Astrocyte (in vitro differentiated cells and primary cell): ENCODE measurements at places on chromosomes 16 and 17. TPM values are rescaled to one million over a fixed set of nuclear protein-coding genes. Genes with fewer than 3 reads are reported as not detected.

SLC16A6 gene
- 0.34 and 0.62 TPM in 2 replicates for total RNA-seq

ADCY9 gene
- total RNA-seq, result 11.4 TPM in 2 replicates

SLC12A3 gene
- 0.07 and 0.18 TPM in 2 replicates for total RNA-seq

KLHL10 gene
- not detected in 2 replicates for total RNA-seq

KRTAP4-5 gene
- not detected in 2 replicates for total RNA-seq

ZNF624 gene
- 4.8 and 5.4 TPM in 2 replicates for total RNA-seq

GPR142 gene
- total RNA-seq, result not detected in 2 replicates

GAST gene
- not detected in 2 replicates for total RNA-seq

MYH8 gene
- total RNA-seq, result 0.10 TPM in 1 of 2 replicates, not detected in the other

ZFPM1 gene
- 8.0 and 8.6 TPM in 2 replicates for total RNA-seq

SOX15 gene
- 1.7 and 4.0 TPM in 2 replicates for total RNA-seq

MAP3K14 gene
- total RNA-seq, result 10.8 and 11.0 TPM in 2 replicates

NLRC3 gene
- 0.17 and 0.23 TPM in 2 replicates for total RNA-seq

- H3K4me3 ChIP-seq, result no peak overlapping the region
- no peaks in the 10 kb centered on the region for H3K36me3 ChIP-seq
- peak; percentile 67 for DNase-seq
- no peak overlapping the region for H3K27ac ChIP-seq
Measured at GRCh38 chr16:75372236-75372856, 61.0 kb downstream of the CFDP1 start.

- H3K36me3 ChIP-seq, result no peaks in the 10 kb centered on the region
- no peaks in the 10 kb centered on the region for H3K27me3 ChIP-seq
- peaks cover 12% of the 10 kb centered on the region for H3K4me1 ChIP-seq
- no peak overlapping the region for H3K27ac ChIP-seq
- peak; percentile 63 for DNase-seq
Measured at GRCh38 chr16:728131-728889, 1.4 kb downstream of the HAGHL start.

- no peak overlapping the region for H3K4me3 ChIP-seq
- no peaks in the 10 kb centered on the region for H3K27me3 ChIP-seq
- no peak overlapping the region for H3K27ac ChIP-seq
- no peaks in the 10 kb centered on the region for H3K4me1 ChIP-seq
- no peak for DNase-seq
Measured at GRCh38 chr17:33603789-33604188, 310.7 kb upstream of the ASIC2 start.

DNA sequence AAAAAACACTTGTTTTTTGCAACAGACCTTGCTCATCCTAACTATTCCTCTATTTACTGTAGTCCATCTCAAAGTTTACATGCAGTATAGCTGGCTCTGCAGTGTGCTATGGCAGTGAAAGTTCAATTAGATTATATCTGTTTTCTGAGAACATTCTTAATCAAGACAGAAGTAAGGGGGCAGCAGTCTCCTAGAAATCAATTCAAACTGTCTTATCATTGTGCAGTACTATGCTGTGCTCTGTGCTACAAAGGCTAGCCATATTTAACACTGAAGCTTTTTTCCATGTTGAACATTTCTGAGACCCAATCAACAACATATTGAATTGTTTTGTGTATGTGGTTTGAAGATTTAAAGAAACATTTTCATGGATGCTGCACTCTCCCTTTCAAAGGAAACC, 11.4 kb downstream of the NETO2 start:
- H3K4me3 ChIP-seq, result no peak overlapping the region
- H3K4me1 ChIP-seq, result peaks cover 14% of the 10 kb centered on the region
- no peak overlapping the region for H3K27ac ChIP-seq
- H3K27me3 ChIP-seq, result no peaks in the 10 kb centered on the region

- H3K27ac ChIP-seq, result no peak overlapping the region
- peaks cover 13% of the 10 kb centered on the region for H3K4me1 ChIP-seq
- no peaks in the 10 kb centered on the region for H3K27me3 ChIP-seq
- H3K4me3 ChIP-seq, result no peak overlapping the region
- no peaks in the 10 kb centered on the region for H3K36me3 ChIP-seq
- no peak for DNase-seq
Measured at GRCh38 chr17:12640364-12640763, 25.3 kb upstream of the MYOCD start.

- H3K27me3 ChIP-seq, result peaks cover 37% of the 10 kb centered on the region
- DNase-seq, result peak; percentile 44
- no peak overlapping the region for H3K27ac ChIP-seq
Measured at GRCh38 chr17:60139438-60140285, 10.1 kb upstream of the CA4 start.

DNA sequence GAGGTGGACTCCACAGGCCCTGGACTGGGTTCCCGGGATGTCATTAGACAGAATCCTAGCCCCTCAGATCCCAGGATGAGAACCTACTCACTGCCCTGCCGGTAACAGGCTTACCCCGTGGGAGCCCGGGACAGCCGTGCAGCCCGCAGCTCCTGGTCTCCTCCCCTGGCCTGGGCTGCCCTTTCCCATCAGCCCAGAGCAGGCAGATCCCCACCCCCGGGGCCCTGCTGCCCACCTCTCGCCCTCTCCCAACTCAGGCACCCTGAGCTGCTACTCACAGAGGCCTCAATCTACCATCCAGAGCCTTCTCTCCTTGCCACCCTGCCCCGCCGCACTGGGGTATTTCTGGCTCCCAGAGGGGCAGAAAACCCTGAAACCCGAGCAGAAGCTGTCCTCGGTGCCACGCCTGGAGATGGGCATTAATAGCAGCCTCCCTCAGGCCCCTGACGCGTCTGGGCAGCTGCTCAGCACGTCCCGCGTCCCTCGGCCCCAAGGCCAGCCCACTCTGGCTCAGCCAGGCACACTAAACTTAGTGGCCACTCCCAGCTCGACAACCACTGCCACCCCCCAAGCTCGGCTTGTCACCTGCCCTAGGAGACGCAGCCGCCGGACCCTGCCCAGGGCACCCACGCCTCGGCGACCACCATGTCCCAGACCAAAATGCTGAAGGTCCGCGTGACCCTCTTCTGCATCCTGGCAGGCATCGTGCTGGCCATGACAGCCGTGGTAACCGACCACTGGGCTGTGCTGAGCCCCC, at the start of gene CACNG1:
CACNG1 (plus strand) TSS at position 539 of the 757 bp plus-strand sequence; CDS start at position 646, 107 bp downstream.
- H3K36me3 ChIP-seq, result no peaks in the 10 kb centered on the region
- H3K4me1 ChIP-seq, result no peaks in the 10 kb centered on the region
- no peak for DNase-seq
- no peak within 1 kb of the TSS for H3K4me3 ChIP-seq
- no peaks in the 10 kb centered on the region for H3K27me3 ChIP-seq
- no peak within 1 kb of the TSS for H3K27ac ChIP-seq

GRCh38 chr16:143047-143446, 4.6 kb upstream of the NPRL3 start:
- no peak overlapping the region for H3K4me3 ChIP-seq
- no peak for DNase-seq
- no peaks in the 10 kb centered on the region for H3K36me3 ChIP-seq

- no peaks in the 10 kb centered on the region for H3K36me3 ChIP-seq
- no peak overlapping the region for H3K4me3 ChIP-seq
- no peaks in the 10 kb centered on the region for H3K27me3 ChIP-seq
Measured at GRCh38 chr16:75477680-75478473, 13.4 kb upstream of the TMEM170A start.

GRCh38 chr16:53829186-53829747, 125.3 kb downstream of the FTO start:
- H3K4me1 ChIP-seq, result peaks cover 10% of the 10 kb centered on the region
- H3K4me3 ChIP-seq, result no peak overlapping the region
- peak; percentile 66 for DNase-seq
- H3K27ac ChIP-seq, result no peak overlapping the region
- no peaks in the 10 kb centered on the region for H3K36me3 ChIP-seq

DNA sequence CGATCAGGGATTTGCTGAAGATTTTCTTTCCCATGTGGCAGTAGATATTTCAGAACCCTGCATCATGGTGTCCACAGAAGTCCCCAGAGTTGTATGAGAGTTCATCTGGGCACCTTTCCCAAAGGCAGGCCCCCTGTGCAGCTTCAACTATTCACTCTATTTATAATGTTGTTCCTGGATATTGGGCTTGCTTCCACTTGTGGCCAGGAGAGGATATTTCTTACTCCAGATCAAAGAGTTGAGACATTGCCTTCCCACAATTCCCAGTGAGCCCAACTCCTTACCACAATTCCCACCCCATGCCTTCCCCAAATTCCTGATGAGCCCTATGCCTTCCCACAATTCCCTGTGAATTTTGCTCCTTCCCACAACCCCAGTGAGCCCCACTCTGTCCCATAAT, 206.9 kb downstream of the WWOX start:
- no peaks in the 10 kb centered on the region for H3K4me1 ChIP-seq
- H3K27ac ChIP-seq, result no peak overlapping the region

DNA sequence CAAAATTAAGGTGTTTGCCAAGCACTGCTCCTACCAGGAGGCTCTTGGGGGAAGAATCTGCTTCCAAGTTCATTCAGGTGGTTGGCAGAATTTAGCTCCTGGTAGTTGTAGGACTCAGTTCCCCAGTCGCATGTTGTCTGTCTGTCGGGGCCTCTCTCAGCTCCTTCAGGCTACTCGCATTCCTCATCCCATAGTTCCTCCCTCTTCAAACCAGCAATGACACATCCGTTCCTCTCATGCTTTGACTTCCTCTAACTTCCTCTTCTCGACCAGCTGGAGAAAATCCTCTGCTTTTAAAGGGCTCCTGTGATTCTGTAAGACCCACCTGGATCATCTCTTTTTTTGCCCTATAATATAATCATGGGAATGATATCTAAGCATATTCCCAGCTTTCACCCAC, 108.1 kb downstream of the PMP22 start:
- H3K36me3 ChIP-seq, result no peaks in the 10 kb centered on the region
- no peak overlapping the region for H3K27ac ChIP-seq
- H3K27me3 ChIP-seq, result peaks cover 3% of the 10 kb centered on the region
- no peak for DNase-seq
- no peak overlapping the region for H3K4me3 ChIP-seq

DNA sequence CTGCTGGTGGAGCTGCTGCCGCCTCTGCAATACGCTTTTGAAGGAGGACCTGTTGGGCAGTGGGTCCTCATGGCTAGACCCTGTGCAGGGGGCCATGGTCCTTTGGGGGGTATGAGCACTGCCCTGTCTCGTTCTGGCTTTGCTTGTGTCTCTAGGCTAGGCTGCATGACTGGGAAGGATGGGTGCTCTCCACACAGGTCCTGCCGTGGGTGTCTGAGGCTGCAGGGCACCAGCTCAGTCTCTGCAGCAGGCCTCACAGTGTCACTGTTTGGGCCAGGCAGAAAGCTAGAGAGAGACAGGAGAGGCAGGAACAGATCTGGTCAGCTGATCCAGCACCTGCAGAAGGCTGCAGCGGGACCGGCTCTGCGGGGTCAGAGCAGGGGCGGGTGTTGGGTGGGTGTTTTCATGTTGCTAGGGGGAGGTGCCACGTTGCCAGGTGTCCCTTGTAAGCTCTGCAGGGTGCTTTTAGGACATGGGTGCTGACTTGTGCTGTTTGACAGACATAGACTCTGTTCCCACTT, 111.4 kb downstream of the SNX29 start:
- DNase-seq, result no peak
- no peak overlapping the region for H3K4me3 ChIP-seq
- H3K27ac ChIP-seq, result no peak overlapping the region
